Aorta (tissue), 5 donors: ENCODE measurements at places on chromosomes 1 and 21. TPM values are rescaled to one million over a fixed set of nuclear protein-coding genes. Genes with fewer than 3 reads are reported as not detected.

GRCh38 chr1:26889551-26890466 lies at the start of gene GPN2:
Gene GPN2, minus strand, starts transcription at chr1:26890283. Its CDS starts 187 bp downstream, at chr1:26890096.
- H3K4me3 ChIP-seq: peak within 1 kb of the TSS; percentile 51
- peaks cover 2% of the 10 kb centered on the region for H3K4me1 ChIP-seq
- H3K36me3 ChIP-seq: peaks cover 2% of the 10 kb centered on the region
- H3K27me3 ChIP-seq: no peaks in the 10 kb centered on the region
- peak; percentile 93 for DNase-seq
- peak within 1 kb of the TSS; percentile 92 for H3K27ac ChIP-seq

DNA sequence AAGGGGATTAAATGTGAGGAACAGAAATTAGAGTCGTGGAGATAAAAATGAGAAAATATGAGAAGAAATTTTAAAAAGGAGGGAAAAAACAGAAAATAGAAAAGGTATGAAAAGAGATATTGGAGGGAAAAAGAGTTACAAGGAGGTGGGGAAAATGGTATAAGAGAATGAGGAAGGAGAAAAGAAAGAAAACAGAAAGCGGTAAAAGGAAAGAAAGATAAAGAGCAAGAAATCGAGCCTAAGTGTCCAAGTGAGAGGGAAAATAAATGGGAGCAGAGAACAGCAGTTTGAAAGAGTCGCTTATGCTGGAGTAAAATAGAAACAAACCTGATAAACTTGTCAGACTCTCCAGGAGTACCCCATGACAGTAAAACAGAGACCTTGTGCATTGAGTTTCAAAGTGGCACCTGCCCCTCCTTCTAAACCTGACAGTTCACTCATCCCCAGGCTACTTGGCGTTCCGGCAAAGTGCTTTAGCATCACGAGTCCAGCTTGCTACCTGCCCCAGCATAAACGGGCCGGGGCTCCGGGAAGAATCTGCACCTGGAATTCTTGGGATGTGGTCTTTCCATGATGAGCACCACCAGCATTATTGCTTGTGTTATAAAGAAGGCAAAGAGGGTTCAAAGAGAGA lies 585 bp downstream of the NEGR1 start:
- DNase-seq: no peak
- H3K27ac ChIP-seq: no peak overlapping the region

DNA sequence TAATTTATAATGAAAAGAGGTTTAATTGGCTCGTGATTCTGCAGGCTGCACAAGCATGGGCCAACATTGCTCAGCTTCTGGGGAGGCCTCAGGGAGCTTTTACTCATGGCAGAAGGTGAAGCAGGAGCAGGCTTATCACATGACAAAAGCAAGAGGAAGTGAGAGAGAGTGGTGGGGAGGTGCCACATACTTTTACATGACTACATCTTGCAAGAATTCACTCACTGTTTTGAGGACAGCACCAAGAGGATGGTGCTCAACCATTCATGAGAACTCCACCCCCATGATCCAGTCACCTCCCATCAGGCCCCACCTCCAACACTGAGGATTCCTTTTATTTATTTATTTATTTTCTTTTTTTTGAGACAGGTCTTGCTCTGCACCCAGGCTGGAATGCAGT lies 5.5 kb upstream of the PLEKHM2 start:
- no peaks in the 10 kb centered on the region for H3K36me3 ChIP-seq
- DNase-seq: no peak
- no peaks in the 10 kb centered on the region for H3K4me1 ChIP-seq
- H3K27ac ChIP-seq: no peak overlapping the region
- H3K27me3 ChIP-seq: no peaks in the 10 kb centered on the region

- no peak for DNase-seq
- H3K27me3 ChIP-seq: no peaks in the 10 kb centered on the region
- H3K36me3 ChIP-seq: no peaks in the 10 kb centered on the region
- no peaks in the 10 kb centered on the region for H3K4me1 ChIP-seq
- no peak overlapping the region for H3K4me3 ChIP-seq
Observed at GRCh38 chr1:1604374-1605033, 4.6 kb upstream of the FNDC10 start.

GRCh38 chr21:34715518-34715917 lies 46.7 kb downstream of the CLIC6 start:
- DNase-seq: no peak
- H3K4me3 ChIP-seq: no peak overlapping the region
- no peaks in the 10 kb centered on the region for H3K36me3 ChIP-seq
- no peak overlapping the region for H3K27ac ChIP-seq
- H3K4me1 ChIP-seq: no peaks in the 10 kb centered on the region
- no peaks in the 10 kb centered on the region for H3K27me3 ChIP-seq

DNA sequence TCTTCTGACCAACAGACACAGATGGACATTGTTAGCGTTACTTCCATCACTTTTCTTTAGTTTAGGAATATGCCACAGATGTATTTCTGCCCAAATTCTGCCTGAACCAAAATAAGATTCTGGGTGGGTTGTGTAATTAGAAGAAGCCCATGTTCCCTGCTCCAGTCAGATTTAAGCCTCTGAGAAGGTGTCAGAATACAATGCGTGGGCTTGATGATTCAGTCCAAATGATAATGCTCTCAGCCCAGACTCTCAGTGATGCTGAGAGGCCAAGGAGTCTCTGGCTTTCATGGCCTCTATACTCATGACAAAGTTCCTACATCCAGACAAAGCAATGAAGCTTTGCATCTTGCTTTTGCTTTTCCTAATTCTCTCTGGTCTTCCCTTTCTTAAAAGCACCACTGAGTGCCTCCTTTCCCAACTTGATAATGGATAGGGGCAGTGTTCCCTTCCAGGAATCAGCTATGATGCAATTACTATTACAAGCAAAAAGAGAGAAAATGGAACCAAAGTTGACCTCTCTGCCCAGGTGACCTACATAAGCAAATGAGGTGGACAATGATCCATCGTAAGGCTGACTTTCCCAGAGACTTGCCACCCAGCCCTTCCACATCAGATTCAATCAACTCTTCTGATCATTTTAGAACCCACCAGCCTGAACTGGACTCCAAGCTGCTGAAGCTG lies 8.8 kb downstream of the SEC16B start:
- no peak for DNase-seq
- no peak overlapping the region for H3K4me3 ChIP-seq
- H3K36me3 ChIP-seq: peaks cover 3% of the 10 kb centered on the region
- no peaks in the 10 kb centered on the region for H3K27me3 ChIP-seq
- H3K27ac ChIP-seq: no peak overlapping the region

GRCh38 chr21:41888749-41889376 lies 9.7 kb upstream of the PRDM15 start:
- H3K4me1 ChIP-seq: no peaks in the 10 kb centered on the region
- H3K27ac ChIP-seq: no peak overlapping the region
- no peaks in the 10 kb centered on the region for H3K36me3 ChIP-seq
- H3K4me3 ChIP-seq: no peak overlapping the region
- DNase-seq: no peak

DNA sequence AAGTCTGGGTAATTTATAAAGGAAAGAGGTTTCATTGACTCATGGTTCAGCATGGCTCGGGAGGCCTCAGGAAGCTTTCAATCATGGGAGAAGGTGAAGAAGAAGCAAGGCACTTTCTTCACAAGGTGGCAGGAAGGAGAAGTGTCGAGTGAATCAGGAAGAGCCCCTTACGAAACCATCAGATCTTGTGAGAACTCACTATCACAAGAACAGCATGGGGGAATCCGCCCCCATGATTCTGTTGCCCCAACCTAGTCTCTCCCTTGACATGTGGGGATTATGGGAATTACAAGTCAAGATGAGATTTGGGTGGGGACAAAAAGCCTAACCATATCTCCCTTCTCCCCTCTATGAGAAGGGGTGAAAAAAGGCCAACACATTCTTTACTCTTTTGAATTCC lies 11.2 kb upstream of the IVNS1ABP start:
- no peak for DNase-seq
- no peaks in the 10 kb centered on the region for H3K4me1 ChIP-seq
- no peak overlapping the region for H3K4me3 ChIP-seq
- no peaks in the 10 kb centered on the region for H3K27me3 ChIP-seq
- H3K27ac ChIP-seq: no peak overlapping the region

DNA sequence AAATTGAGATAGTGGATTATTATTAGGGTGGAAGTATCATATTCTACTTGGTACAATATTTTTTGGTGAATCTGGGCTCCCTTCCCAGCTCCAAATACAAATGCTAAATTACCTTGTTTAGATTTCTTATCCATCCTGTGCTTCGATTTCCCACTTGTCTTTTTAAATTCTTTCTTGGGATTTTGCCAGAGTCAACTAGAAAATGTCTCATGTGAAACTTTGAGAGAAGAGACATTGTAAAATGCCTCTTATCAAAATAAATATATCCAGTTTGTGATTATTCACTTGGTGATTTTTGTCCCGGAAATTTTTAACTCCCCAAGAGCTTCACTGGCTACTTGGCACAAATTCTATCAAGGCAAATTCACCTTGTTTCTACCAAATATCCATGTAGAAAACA lies 202.0 kb downstream of the FMN2 start:
- no peaks in the 10 kb centered on the region for H3K4me1 ChIP-seq
- no peaks in the 10 kb centered on the region for H3K36me3 ChIP-seq
- no peaks in the 10 kb centered on the region for H3K27me3 ChIP-seq
- no peak for DNase-seq

- H3K4me1 ChIP-seq: no peaks in the 10 kb centered on the region
- H3K36me3 ChIP-seq: no peaks in the 10 kb centered on the region
- no peak for DNase-seq
- no peak overlapping the region for H3K27ac ChIP-seq
- no peaks in the 10 kb centered on the region for H3K27me3 ChIP-seq
Observed at GRCh38 chr1:99397029-99397428, 132.7 kb downstream of the PLPPR4 start.

GRCh38 chr21:26433386-26433785 lies 139.7 kb downstream of the CYYR1 start:
- no peaks in the 10 kb centered on the region for H3K36me3 ChIP-seq
- no peak for DNase-seq
- H3K4me3 ChIP-seq: no peak overlapping the region
- no peaks in the 10 kb centered on the region for H3K4me1 ChIP-seq
- H3K27ac ChIP-seq: no peak overlapping the region

DNA sequence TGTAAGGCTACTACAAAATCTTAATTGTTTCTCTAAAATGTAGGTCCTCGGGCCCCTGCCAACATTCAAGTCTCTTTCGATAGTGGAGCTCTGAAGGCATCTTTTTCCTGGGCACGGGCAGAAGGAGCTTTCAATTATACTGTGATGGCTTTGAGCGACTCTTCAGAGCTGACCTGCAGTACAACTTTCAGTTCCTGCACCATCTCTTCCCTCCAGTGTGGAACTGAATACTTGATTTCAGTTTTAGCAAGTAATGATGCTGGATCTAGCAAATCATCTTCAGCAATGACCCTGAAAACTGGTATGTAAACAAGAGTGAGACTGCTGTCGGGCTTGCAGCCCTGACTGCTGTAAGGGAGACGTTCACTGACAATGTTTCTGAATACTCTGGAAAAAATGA lies 9.6 kb downstream of the FNDC7 start:
- H3K4me3 ChIP-seq: no peak overlapping the region
- DNase-seq: no peak

DNA sequence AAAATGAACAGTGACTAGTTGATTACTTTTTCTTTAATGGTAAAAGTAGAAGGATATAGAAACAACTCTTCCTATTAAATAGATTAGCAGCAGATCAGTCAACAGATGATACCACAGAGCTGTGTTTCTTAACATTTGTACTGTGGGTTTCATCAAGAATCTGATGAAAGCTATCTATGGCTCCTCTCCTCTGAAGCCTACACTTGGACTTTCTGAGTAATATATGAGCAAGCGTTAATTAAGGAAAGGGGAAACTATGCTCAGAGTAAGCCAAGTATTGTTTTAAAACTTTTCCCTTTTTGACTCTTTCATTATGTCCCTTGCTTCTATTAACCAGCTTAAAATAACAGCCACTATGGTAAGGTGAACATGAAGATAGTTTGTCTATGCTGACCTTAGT lies 10.8 kb downstream of the ARID4B start:
- H3K27ac ChIP-seq: no peak overlapping the region
- DNase-seq: no peak
- no peaks in the 10 kb centered on the region for H3K27me3 ChIP-seq
- H3K4me3 ChIP-seq: no peak overlapping the region

Gene LRRC42
- total RNA-seq: 26.2 TPM

Gene SELP
- 9.1 TPM for total RNA-seq

Gene LCE1F
- not detected for total RNA-seq

Gene CFHR4
- total RNA-seq: not detected

Gene MROH9
- total RNA-seq: 0.39 TPM

Gene RHCE
- total RNA-seq: 0.69 TPM

Gene C8A
- not detected for total RNA-seq
